ENCODE measurements at places on chromosomes 7 and 10.
A peak's percentile ranks its signal among the peaks of the same experiment; 100 is the strongest.

DNA sequence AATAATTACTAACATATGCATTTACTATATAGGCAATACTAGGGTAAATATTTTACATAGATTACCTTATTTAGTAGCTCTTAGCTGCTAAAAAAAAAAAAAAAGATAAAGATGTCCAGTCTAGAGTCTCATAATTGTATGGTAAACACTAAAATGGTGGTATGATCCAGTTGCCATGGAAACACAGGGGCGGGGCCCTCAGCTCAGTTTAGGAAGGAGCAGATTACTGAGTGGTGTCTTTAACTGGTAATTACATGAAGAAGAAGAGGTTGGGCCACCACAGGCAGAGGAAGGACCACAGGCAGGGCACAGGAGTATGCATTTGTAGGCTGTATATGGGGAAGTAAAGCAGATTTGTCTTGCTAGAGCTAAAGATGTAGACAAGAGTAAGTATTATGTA lies 43.7 kb downstream of the ITGB8 start:
- no peak for DNase-seq

DNA sequence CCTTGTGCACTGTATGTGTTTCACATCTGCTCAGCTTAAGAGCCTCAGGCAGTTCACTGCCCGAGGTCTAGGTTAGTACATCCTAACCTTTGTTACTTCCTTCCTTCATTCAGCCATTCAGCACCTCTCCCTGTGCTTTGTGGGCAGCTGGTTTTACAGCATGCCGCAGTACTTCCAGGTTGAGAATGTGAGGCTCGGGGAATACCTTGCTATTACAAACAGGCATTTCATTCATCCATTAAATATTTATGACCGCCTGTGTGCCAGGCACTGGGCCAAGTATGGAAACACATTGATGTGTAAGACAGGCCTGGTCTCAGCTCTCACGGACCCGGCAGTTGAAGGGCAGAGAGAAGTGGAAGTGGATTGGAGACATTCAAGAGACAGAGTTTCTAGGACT lies 82.4 kb downstream of the SHH start:
- no peak for DNase-seq

DNA sequence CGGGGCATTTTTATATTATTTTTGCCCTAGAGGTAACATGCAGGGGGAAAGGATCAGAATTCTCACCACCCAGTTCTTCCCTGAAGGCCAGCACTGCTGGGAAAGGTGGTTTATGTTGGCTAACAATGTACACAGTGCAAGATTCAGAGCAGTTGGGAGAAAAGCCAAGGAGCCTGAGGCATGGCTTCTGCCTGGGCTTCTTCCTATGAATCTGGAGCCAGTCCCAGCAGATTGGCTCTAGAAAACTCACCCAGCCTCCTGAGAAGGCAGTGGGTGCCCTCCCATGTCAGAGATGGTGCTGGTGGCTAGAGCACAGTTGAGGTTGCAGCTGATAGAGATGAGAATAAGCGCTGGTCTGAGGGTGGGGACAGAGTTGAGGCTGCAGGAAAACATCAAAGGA lies 44.7 kb upstream of the GPR26 start:
- no peak for DNase-seq

DNA sequence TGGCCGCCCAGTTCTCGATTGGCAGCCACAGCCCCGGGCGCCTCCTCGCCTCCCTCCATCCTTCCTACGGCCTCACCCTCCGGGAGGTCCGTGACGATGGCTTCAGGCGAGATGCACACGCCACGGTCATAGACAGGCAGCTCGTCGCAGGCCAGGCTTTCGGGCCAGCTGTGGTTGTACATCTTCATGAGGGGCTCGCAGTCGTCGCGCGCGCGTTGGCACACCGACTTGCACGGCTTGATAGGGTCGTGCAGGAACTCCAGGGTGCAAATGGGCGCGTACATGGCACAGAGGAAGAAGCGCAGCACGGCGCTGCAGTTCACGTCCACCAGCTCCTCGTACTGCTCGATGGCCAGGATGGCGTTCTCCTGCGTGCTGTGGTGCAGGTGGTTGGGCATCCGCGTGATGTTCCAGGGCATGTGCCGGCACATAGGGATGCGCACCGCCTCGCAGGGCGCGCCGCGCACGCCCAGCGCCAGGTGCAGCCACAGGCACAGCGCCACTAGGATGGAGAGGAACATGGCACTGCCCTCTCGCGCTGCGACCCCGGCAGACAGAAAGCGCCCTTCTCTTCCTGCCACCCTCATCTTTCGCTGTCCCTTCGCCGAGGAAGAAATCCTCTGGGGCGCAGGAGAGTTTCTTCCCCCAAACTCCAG lies 472 bp downstream of the SFRP4 start:
- no peak for DNase-seq

- DNase-seq: no peak
Observed at GRCh38 chr7:1713502-1714484, 43.7 kb downstream of the ELFN1 start.

- DNase-seq: no peak
Observed at GRCh38 chr10:75643944-75644692, 212.7 kb downstream of the LRMDA start.

- no peak for DNase-seq
Observed at GRCh38 chr10:84398696-84399095, 70.3 kb downstream of the CCSER2 start.

DNA sequence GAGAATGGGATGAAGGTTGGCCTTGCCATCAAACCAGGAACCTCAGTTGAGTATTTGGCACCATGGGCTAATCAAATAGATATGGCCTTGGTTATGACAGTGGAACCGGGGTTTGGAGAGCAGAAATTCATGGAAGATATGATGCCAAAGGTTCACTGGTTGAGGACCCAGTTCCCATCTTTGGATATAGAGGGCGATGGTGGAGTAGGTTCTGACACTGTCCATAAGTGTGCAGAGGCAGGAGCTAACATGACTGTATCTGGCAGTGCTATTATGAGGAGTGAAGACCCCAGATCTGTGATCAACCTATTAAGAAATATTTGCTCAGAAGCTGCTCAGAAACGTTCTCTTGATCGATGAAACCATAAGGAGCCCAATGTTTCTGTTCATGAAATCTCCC lies 637 bp downstream of the RPEL1 start:
- no peak for DNase-seq

- no peak for DNase-seq
Observed at GRCh38 chr7:129093867-129094456, 39.1 kb upstream of the TNPO3 start.

DNA sequence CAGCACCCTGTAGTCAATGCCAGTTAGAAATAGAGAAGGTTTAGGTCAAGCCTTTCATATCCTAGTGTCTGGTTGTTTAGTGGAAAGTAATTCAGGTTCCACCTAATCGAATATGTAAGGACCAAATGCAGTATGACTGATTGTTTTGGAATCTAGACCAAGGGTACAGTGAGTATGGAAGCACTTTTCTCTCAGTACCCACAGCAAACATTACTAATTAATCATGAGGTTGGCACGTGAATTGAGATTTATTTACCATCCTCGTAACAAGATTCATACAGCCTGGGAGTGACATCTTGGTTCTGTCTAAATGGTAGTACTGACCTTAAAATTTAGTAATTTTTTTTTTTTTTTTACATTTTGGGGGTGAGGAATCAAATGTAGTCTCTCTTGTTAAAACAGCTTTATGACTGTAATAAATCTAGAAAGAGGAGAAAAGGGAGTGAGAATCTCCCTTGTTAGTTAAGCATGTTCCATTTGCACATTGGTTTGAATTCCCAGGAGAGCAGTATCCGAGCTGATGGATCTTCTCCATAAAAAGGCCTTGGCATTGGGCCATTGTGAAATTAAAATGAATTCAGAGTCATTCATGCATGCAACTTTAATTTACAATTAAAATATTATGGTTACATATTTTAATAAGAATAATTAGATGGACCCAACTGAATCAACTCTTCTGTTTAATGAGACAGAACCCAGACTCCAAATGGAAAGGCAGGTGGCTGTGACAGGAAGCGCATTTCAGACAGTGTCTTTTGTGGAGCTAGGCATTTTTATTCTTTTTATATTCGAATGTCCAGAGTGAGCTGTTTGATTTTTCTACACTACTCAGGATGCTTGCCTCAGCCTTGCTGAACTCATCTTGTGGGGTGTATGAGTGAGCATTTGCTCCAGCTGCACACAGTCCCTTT lies 57.6 kb downstream of the SNX10 start:
- no peak for DNase-seq

- peak; percentile 61 for DNase-seq
Observed at GRCh38 chr10:129552119-129552518, 85.1 kb downstream of the MGMT start.
